ENCODE measurements at places on chromosomes 4 and X.
A peak's percentile ranks its signal among the peaks of the same experiment; 100 is the strongest.

DNA sequence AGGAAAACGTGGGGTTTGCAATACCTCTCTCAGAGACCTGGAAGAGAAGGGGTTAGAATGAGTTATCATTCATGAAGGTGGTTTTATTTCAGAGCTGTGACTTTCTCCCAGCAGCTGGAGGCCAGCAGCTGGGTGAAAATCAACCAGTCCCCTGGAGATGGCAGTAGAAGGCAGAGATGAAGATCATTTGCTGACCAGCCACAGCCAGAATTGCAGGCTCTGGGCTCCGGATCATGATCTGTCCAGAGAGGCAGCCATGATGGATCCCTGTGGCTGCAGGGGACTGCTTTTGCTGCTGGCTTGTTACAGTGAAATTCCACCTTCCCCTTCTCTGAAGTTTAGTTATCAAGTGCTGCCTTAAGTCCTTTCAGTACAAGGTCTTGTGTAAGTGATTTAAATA lies 46.9 kb upstream of the TAB3 start:
- peak; percentile 21 for DNase-seq

DNA sequence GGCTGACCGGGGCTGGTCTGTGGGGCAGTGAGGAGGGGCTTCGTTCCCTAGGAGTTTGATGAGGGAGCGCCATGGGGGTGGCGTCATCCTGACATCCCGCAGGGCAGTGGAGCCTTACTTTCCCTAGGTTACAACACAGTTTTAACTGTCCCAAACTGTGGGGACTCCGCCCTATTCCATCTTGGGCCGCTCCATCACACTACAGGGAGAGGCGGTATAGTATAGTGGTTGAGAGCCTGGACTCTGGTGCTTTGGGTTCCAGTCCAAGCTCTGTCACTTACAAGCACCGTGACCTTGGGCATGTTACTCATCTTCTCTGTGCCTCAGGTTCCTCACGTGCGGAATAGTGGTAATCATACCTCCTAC lies 44.2 kb downstream of the ZNF185 start:
- no peak for DNase-seq

DNA sequence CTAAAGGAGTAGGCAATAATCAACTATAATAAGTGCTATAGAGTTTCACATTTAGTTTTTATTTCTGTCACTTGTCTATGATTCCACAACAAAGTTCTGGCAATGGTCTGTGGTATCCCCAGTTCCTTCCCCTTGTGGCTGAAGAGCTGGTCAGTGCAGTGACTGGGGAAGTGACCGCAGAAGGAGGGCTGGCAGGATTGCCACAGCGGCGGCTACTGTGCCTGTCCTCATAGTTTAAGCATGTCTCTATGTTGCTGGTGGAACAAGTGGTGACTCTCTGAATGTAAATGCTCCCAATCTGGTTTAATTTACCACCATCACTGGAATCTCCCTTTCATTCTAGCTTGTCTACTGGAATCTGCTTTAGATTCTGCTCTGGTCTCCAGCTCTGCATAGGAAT lies 170.6 kb upstream of the GK2 start:
- DNase-seq = no peak

DNA sequence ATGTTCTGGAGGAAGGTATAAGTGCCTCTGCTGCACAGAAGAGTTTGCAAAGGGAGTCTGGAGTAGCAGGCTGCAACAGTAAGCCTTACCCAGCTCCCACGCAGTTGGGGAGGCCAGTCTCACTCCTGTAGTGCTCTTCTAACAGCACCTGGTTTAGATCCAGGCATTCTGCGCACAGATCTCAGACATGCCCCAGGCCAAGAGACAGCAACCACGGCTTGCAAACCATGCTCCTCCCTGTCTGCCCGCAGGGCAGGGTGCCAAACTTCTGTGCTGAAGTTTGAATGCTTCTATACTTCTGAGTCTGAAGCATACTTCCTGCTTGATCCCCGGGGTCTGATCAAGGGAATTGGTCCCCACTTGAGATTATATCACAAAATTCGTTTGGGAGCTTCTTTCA lies 106.3 kb downstream of the LINC00632 start:
- no peak for DNase-seq

DNA sequence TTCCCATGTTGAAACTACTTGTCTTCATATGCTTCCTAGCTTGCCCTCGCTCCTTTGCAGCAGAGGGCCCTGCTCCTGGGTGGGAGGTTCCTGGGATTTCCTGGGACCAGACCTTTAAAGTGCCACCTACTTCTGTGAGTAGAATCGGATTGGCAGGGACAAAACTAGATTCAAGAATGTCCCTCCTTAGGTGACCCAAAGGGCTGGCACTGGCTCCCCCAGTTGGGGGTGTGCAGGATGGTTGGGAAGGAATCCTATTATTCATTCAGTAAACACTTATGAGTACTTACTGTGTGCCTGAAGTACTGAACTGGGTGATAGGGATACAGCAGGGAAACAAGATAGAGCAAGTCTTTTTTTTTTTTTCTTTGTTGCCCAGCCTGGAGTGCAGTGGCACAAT lies 2.6 kb upstream of the KANTR start:
- DNase-seq = no peak

- no peak for DNase-seq
Measured at GRCh38 chr4:11602606-11603340, 174.1 kb upstream of the HS3ST1 start.

GRCh38 chr4:185536411-185536709 lies 1.1 kb upstream of the PDLIM3 start:
- DNase-seq = no peak

GRCh38 chr4:30962939-30963338 lies 242.8 kb downstream of the PCDH7 start:
- DNase-seq = no peak

DNA sequence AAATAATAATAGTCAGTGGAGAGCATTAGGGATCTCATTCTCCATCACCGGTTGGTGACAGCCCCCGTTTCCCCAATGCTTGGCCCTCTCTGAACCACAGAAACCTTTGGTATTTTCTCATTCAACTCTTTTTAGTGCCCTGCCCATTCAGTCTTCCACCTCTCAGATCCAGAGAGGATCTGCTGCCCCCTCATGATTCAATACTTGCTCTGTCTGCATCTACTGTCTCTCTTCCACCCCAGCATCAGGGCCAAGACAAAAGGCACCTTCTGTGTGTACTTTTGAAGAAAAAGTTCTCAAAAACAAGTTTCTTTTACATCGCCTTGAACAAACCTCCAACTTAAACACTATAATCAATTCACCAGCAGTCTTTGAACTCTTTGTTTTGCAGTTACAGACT lies 19.3 kb downstream of the CLTRN start:
- DNase-seq = no peak

DNA sequence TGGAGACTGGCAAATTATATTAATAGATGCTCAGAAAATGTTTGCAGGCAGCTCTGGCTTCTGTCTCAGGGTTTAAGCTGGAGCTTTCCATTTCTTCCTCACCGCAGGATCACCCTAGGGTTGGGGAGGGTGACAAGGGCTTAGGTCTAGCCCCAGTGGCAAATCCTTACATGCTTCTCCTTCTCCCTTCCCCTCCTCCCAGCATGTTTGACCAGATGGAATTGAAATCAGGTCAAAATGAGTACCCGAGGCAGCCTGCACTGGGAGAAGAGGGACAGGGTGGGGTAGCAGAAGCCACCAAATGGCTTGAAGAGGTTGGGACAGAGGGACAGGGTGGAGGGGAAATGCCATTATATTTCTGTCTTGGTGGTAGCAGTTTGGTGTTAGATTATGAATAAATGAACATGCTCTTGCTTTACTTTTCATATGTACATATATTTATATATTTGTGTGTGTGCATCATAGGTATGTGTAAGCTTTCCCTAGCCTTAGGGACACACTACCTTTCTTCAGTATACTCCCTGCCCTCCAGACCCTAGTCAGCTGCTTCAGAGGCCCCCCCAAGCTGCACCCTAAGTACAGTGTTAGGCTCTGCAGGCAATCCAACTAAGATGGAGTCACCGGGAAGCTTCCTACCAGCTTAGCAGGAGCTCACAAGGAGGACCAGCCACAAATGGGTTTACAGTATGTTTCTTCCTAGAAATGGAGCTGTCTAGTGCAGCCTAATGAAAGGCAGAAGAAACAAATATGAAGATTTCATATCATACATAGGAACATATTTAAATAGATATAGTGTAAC lies 1.8 kb downstream of the TMEM35A start:
- no peak for DNase-seq

- DNase-seq = no peak
Measured at GRCh38 chr4:189802884-189803283, 137.8 kb upstream of the FRG1 start.
